ENCODE measurements at places on chromosomes 2 and 18. TPM values are rescaled to one million over a fixed set of nuclear protein-coding genes. Genes with fewer than 3 reads are reported as not detected.
A peak's percentile ranks its signal among the peaks of the same experiment; 100 is the strongest.

- no peaks in the 10 kb centered on the region for H3K36me3 ChIP-seq
- DNase-seq: no peak
- H3K27me3 ChIP-seq: no peaks in the 10 kb centered on the region
- H3K27ac ChIP-seq: no peak overlapping the region
- H3K4me1 ChIP-seq: peaks cover 28% of the 10 kb centered on the region
Measured at GRCh38 chr2:102224824-102225739, 38.3 kb downstream of the IL1RL2 start.

- no peaks in the 10 kb centered on the region for H3K27me3 ChIP-seq
- no peaks in the 10 kb centered on the region for H3K36me3 ChIP-seq
Measured at GRCh38 chr2:69762513-69763494, 20.9 kb downstream of the ANXA4 start.

DNA sequence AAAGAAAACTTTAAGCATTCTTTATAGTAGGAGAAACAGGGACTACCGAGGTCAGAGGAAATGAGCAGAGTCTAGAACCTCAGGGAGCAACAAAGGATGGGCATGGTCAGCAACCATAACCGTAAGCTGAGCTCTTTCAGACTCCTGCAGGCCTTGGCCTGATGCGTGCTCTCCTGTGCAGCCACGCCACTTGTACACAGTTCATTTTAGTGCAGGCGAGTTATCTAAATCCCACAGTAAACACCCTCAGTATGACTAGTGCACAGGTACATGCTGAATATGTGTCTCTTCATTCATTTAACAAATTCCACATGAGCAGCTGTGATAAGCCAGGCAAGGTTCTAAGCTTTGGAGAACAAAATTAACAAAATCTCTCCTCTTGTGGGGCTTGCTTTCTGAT lies 401.2 kb upstream of the RAB12 start:
- no peak overlapping the region for H3K27ac ChIP-seq
- no peaks in the 10 kb centered on the region for H3K36me3 ChIP-seq
- no peak overlapping the region for H3K4me3 ChIP-seq
- no peaks in the 10 kb centered on the region for H3K27me3 ChIP-seq
- no peaks in the 10 kb centered on the region for H3K4me1 ChIP-seq
- DNase-seq: no peak

DNA sequence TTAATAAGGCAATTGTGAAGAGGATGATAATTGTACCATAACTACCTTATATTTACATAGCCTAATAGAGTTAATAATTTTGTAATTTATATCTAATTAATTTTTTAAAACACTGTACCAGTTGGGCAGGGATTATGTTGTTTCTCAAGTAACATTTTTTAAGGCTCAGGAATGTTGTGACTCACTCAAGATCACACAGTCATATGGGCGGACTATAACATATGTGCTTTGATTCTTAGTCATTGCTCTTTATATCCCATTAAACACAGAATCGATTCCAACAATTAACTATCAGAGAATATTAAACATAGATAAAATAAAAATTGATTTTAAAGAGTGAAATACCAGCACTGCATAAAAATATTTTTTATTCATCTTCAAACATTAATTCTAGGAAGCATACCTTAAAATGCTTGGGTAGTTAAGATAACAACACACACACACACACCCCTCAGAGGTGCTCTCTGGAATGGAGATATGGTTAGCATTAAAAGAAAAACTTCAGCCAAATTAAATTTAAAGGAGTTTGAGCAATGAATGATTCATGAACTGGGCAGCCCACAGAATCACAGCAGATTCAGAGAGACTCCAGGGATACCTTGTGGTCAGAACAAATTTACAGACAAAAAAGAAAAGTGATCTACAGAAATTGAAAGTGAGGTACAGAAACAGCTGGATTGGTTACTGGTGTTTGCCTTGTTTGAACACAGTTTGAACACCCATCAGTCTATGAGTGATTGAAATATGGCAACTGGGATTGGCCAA lies 869.4 kb upstream of the ID2 start:
- H3K4me1 ChIP-seq: no peaks in the 10 kb centered on the region
- H3K36me3 ChIP-seq: no peaks in the 10 kb centered on the region
- H3K4me3 ChIP-seq: no peak overlapping the region

GRCh38 chr2:134232868-134233727 lies 20.8 kb upstream of the MGAT5 start:
- H3K4me3 ChIP-seq: no peak overlapping the region
- peaks cover 35% of the 10 kb centered on the region for H3K4me1 ChIP-seq

DNA sequence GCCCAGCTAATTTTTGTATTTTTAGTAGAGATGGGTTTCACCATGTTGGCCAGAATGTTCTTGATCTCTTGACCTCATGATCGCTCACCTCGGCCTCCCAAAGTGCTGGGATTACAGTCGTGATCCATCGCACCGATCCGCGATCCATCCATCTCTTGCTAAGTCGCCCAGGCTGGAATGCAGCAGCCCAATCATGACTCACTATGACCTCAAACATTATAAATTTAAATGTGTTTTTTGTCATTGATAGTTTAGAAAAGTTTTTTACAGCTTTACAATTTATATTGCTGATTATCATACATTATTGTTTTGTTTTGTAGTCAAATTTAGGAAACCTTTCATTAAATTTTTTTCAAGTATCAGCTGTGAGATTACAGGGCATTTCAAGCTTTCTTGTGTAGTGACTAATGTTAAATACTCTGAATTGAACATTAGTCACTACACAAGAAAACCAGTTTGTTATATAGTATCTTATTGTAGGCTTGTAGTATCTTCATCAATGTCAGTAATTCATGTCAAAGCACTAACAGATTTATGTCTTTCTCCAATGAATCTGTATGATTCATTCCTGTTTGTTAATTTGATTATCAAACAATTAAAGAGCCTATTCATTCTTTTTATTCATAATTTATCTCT lies 37.5 kb downstream of the NR4A2 start:
- H3K4me1 ChIP-seq: no peaks in the 10 kb centered on the region
- DNase-seq: no peak
- H3K36me3 ChIP-seq: no peaks in the 10 kb centered on the region
- H3K27ac ChIP-seq: no peak overlapping the region
- no peak overlapping the region for H3K4me3 ChIP-seq

GRCh38 chr2:63544017-63544627 lies 44.2 kb downstream of the WDPCP start:
- no peak overlapping the region for H3K4me3 ChIP-seq
- no peaks in the 10 kb centered on the region for H3K27me3 ChIP-seq
- no peak for DNase-seq
- no peak overlapping the region for H3K27ac ChIP-seq
- no peaks in the 10 kb centered on the region for H3K4me1 ChIP-seq
- H3K36me3 ChIP-seq: no peaks in the 10 kb centered on the region

- H3K36me3 ChIP-seq: 0 out of 2 replicates have a peak, but pooled peaks cover 5% of the 10 kb centered on the region
- peak; percentile 81 for DNase-seq
- H3K4me1 ChIP-seq: peaks cover 14% of the 10 kb centered on the region
- no peak overlapping the region for H3K27ac ChIP-seq
Measured at GRCh38 chr2:3465844-3466481, 53.4 kb downstream of the ADI1 start.

MOGAT1 gene
- total RNA-seq: 0.35 TPM

DNA sequence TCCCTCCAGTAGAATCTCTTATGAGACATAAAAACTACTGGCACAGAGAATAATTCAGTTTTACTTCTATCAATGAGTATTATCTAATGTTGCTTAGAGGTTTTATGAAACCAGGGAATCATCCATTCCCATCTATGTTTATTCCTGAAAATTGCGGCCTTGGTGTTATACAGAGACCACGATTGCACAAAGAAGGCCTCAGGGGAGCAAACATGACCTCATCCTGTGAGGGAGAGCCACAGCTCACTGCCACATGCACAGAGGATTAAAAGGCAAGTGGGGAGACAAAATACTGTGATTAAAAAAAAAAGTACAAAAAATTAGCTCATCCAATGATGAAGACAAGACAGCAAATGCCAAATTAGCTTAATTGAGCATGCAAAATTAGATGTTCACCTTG lies 111.8 kb upstream of the SLC35G4 start:
- H3K4me1 ChIP-seq: 0 out of 2 replicates have a peak, but pooled peaks cover 4% of the 10 kb centered on the region
- DNase-seq: no peak
- H3K27me3 ChIP-seq: no peaks in the 10 kb centered on the region
- H3K36me3 ChIP-seq: no peaks in the 10 kb centered on the region

MAP4K3 gene
- total RNA-seq: 38.4 TPM

- no peaks in the 10 kb centered on the region for H3K36me3 ChIP-seq
- H3K27ac ChIP-seq: no peak overlapping the region
- H3K27me3 ChIP-seq: no peaks in the 10 kb centered on the region
Measured at GRCh38 chr2:3598197-3598910, 3.4 kb downstream of the COLEC11 start.

- no peaks in the 10 kb centered on the region for H3K36me3 ChIP-seq
- no peak overlapping the region for H3K27ac ChIP-seq
- DNase-seq: no peak
- no peaks in the 10 kb centered on the region for H3K4me1 ChIP-seq
- H3K27me3 ChIP-seq: no peaks in the 10 kb centered on the region
Measured at GRCh38 chr2:187274146-187274545, 173.9 kb downstream of the CALCRL start.

GRCh38 chr2:120342446-120342845 lies 3.5 kb upstream of the INHBB start:
- peaks cover 11% of the 10 kb centered on the region for H3K4me1 ChIP-seq
- no peak for DNase-seq
- H3K27me3 ChIP-seq: 0 out of 2 replicates have a peak, but pooled peaks cover 7% of the 10 kb centered on the region
- H3K27ac ChIP-seq: no peak overlapping the region
- no peaks in the 10 kb centered on the region for H3K36me3 ChIP-seq

DNA sequence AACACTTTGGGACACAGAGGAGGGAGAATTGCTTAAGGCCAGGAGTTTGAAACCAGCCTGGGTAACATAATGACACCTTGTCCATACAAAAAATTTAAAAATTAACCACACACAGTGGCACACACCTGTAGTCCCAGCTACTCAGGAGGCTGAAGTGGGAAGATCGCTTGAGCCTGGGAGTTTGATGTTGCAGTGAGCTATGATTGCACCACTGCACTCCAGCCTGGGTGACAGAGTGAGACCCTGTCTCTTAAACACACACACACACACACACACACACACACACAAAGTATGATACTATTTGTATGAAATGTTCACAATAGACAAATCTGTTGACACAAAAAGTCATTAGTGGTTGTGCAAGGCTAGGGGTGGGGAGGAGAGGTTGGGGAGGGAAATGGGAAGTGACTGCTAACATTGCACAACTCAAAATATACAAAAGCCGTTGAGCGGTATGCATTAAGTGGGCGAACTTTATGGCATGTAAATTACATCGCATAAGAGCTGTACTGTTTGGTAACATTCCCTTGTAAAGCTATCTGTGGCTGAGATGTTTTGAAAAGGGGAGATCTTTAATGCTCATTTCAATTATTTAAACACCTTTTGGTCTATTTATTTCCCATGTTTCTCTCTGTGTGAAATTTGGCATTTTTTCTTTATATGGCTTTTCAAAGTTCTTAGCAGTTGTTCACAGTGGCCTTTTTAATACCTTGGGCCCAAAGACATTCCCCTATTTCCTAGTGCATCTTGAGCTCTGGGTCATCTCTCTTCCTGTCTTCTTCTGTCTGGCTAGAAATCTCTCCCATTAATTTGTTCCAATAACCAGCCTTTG lies 58.9 kb upstream of the ZNF516 start:
- H3K36me3 ChIP-seq: no peaks in the 10 kb centered on the region
- peaks cover 31% of the 10 kb centered on the region for H3K4me1 ChIP-seq

GRCh38 chr18:76824145-76824676 lies 1.9 kb downstream of the ZNF236 start:
- H3K27me3 ChIP-seq: no peaks in the 10 kb centered on the region
- no peaks in the 10 kb centered on the region for H3K36me3 ChIP-seq
- no peak overlapping the region for H3K4me3 ChIP-seq
- no peak for DNase-seq
- no peak overlapping the region for H3K27ac ChIP-seq

GRCh38 chr18:7028625-7029024 lies 89.0 kb downstream of the LAMA1 start:
- H3K27me3 ChIP-seq: peaks cover 73% of the 10 kb centered on the region
- no peak for DNase-seq

- H3K27me3 ChIP-seq: no peaks in the 10 kb centered on the region
- no peak overlapping the region for H3K4me3 ChIP-seq
- H3K27ac ChIP-seq: no peak overlapping the region
- H3K4me1 ChIP-seq: no peaks in the 10 kb centered on the region
Measured at GRCh38 chr18:22165603-22166068, 3.8 kb upstream of the GATA6 start.

DNA sequence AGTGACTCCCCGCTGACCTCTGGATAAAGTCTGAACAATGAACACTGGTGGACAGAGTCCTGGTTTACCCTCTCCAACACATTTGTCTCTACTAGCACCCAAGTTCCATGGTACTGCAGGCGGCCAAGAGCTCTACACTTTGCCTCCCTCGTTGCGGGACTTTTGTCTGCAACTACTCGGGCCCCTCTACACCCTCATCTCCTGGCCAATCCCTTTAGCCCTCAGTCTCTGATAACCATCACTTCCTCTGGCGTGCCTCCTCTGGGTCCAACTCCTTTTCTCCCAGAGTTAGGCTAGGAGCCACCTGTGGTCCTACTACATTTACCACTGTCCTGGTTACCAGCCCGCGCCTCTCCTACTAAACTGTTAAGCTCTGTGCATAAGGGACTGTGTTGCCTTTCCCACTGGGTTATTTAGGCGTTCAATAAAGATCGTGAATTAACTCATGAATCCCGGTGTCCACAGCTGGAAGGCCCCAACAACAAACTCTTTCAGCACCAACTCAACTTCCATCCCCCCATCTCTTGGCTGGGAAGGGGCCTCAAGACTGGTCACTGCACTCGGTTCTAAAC lies 757 bp downstream of the HDHD2 start:
- H3K36me3 ChIP-seq: no peaks in the 10 kb centered on the region
- peak overlapping the region; percentile 60 for H3K27ac ChIP-seq
- H3K4me1 ChIP-seq: peaks cover 16% of the 10 kb centered on the region
- peak overlapping the region; percentile 97 for H3K4me3 ChIP-seq
- no peaks in the 10 kb centered on the region for H3K27me3 ChIP-seq

MC2R gene
- total RNA-seq: not detected

Measured in PC-9 (cell line).